ENCODE measurements at places on chromosomes 1 and 21.
A peak's percentile ranks its signal among the peaks of the same experiment; 100 is the strongest.

- no peak for DNase-seq
Measured at GRCh38 chr21:31895077-31895835, 22.4 kb downstream of the HUNK start.

DNA sequence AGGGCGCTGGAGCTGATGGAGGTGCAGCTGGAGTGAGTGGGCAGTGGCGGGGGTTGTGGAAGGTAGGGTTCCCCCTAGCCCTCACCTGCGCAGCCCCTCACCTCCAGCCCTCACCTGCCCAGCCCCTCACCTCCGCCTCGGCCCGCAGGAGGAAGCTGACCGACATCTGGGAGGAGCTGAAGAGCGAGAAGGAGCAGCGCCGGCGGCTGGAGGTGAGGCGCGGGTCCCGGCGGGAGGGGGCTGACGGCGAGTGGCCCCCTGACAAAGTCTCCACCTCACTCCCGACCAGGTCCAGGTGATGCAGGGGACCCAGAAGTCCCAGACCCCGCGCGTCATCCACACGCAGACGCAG is 2.7 kb downstream of the EVA1B start:
- DNase-seq = no peak

DNA sequence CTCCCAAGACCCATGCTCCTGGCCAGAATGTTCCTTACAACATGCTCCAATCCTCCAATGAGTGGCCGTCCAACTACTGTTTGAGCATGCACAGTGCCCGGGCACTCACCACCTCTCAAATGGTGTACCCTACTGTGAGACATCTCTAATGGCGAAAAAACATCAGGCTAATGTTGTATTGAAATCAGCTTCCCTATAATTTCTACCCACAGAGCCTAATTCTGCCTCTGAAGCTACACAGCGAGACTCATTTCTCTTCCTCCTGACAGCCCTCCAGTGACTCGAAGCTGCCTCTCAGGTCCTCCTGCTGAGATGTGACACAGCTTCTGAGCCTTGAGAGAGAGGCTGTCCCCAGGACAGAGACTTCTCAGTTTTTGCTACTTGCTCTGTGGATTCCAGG is 130.7 kb downstream of the FAM78B start:
- DNase-seq = no peak

DNA sequence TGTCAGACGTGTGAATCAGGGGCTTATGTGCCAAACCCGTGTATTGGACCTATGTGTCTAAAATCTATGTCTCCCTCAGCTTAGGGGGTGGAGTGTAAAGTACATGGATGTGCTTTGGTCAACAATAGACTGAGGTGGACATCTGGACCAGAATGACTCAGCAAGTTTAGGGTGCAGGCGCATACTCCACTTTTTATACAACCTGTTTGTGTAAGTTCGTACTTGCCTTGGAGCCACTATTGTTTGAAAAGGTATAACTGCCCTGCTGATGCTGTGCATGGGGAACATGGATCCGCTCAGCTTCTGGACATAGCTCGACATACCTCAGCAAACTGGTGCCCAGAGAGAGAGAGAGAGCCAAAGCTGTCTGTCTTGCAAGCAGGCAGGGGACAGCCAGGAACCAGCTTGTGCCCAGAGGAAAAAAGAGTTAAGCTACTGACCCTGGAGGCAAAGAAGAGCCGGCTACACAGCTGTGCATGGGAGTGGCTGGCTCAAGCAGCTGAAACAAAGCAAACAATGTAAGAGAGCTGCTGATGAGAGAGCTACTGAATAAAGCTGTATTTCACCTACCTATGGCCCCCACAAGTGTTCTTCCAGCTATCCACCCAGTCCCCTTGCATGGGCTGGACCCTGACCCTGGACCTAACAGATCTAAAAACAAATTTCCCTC is 41.2 kb downstream of the GJA5 start:
- DNase-seq = no peak

DNA sequence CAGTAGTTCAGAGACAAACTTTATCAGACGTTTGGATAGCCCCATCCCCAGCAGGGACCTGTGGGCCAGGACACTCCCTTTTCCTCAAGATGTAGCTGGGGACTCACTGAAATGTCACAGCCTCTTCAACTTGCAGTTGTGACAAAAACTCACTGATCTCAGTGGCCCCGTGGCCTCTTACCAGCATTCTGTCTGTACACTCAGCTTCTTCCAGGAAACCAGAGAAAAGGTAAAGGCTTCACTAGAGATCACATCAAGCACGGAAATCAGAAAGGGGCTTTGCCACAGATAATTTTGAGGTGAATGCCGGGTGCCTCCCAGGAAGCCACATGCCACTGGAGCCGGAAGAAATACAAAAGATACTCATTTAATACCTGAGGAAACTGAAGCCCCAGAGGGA is 122.2 kb downstream of the CCDC185 start:
- no peak for DNase-seq

- DNase-seq = no peak
Measured at GRCh38 chr1:211885747-211886522, 55.4 kb upstream of the LPGAT1 start.

DNA sequence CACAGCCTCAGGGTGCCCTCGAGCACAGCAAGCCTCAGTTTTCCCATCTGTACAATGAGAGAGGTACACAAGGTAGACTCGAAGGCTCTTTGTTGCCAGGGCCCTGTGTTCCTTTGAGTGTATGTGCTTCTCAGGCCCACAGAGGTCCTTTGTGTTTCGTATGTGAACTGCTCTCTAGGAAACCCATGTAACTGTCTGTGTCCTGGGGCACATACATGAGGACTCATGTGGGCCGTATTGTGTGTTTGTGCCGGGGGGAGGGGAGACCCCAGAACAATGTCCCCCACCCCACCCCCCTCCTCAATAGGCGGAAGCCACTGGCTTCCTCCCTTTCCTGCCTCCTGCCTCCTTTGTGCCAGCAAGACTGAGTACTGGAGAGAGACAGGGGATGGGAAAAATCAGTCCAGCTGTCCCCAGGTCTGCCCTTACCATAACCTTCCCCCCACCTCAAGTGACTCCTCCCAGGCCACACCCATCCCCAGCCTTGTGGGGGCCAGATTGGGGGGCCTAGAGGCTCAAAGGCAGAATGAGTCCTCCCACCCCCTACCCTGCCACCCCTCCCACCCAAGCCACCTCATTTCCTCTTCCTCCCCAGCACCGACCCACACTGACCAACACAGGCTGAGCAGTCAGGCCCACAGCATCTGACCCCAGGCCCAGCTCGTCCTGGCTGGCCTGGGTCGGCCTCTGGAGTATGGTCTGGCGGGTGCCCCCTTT is at the start of gene TIE1:
Gene TIE1 (plus strand): TSS at position 605 of the 717 bp plus-strand sequence. CDS start 90 bp downstream, at position 695.
- no peak for DNase-seq

DNA sequence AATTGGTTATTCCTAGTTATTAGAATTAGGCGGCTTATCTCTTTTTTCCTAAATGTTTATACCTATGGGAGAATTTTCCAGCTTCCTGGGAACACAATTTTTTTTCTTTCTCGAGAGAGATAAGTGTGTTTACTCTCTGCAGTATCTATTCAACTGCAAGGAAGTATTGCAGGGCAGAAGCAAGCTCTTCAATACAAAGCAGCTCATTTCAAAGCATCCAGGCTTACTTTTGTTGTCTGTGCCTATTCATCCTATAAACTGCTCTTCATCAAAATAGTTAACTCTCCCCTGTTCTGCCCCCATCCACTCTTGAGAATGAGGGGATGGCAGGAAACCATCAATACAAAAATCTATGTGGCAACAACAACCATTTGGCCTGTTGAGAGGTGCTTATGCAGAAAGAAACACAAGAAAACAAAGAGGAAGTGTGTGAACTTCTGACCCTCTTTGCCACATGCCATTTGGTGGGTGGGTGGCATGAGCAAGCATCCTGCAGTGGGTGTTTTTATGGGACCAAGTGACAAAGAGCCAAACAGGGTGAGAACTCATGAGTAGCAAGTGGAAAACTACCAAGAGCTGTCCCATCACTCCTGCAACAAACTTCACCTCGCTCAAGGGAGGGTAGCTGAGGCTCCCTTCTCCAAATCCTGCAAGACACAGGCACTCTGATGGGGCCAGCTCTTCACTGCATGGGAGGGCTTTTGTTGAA is 50.6 kb upstream of the MRPS6 start:
- no peak for DNase-seq

DNA sequence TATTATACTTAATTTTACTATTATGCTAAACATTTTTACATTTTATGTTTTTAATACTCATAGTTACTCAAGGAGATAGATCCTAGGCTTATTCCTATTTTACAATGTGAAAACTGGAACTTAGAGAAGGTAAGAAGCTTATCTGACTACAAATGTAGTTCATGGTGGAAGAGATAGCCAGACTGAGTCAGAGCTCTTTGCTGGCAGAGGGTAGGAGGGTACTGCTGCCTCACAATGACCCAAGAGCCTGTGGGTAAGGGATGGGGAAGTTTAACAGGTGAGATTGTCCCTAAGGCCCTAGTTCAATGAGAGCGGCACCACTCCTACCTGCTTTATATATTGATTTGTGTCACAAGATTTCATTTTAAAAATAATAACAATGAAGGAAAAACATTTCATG is 34.1 kb upstream of the NEK7 start:
- no peak for DNase-seq

- no peak for DNase-seq
Measured at GRCh38 chr1:206828765-206829164, 36.7 kb upstream of the IL20 start.

- no peak for DNase-seq
Measured at GRCh38 chr21:34730756-34731445, 62.1 kb downstream of the CLIC6 start.

GRCh38 chr1:224182866-224183590 is at the start of gene DEGS1:
Gene DEGS1 (plus strand): TSS chr1:224183240. CDS start chr1:224183337, 97 bp downstream.
- DNase-seq = peak; percentile 76

Data from GM18507 (cell line).